GM13976 (cell line): ENCODE measurements at places on chromosomes 5 and 9.

DNA sequence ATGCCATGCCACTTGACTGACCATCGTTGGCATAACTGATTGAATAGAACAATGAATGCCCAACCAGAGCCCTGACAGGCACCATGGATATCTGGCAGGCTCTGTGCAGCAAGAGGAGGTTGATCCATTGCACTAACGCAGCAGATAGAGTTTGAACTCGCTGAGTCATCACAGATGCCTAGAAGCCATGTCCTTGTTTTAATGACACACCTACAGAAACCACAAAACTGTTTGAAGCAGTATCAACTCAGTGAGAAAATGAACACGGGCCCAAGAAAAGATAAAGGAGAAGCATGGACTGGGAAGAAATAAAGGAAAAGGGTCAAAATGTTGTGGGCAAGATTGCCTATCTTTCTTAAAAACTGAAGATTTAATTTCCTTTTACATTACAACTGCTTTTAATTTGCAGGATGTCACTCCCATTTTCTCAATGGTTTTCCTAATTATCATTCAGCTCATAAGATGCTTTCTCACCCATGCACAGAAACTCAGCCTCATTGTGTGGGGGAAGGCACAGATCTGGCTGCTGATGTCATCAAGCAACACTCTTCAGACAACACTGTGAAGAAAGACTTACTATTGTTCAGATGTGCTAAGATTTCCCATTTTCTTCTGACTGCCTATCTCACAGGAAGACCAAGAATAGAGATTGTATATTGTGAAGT, 129.0 kb downstream of the PIK3R1 start:
- peak; percentile 41 for DNase-seq

DNA sequence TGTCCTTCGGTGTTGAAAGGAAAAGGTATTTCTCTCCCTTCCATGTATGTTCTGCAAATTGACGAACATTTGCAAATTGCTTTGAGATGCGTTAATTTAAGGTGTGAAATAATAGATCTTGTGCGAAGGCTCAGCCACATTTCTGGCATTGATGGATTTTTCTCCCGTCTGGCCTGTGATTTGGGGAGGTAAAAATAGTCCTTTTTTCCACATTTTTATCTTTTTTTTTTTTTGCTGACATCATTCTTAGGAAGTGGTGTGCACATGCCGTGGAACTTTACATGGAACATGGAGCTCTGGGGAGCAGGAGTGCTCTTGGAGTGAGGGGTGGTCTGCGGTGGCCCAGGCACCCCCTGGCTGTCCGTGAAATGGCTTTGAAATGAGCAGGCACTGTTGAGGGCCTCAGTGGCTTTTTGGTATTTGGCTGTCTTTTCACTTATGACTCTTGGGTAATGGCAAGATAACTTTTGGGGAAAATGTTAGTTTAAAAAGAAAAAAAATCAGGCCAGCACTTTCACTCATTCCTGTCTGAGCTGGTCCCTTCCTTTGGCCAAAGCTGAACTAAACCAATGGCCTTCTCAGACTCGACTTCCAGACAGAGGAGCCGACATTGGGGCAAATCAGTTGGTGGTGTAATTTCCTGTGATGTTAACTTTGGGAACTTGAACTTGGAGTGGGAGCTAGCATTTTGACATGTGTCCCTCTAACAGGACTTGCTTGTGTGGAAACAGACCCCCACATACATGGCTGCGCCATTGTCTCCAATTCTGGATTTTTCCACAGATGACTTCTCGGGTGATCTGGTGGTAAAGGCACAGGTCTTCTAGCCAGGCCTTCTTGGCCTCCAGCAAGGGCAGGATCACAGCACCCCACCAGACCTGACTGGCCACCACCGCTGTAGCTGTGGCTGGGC, 4.2 kb downstream of the NEK6 start:
- no peak for DNase-seq

- DNase-seq, result no peak
Observed at GRCh38 chr5:125914471-125914870, 508.7 kb upstream of the GRAMD2B start.

DNA sequence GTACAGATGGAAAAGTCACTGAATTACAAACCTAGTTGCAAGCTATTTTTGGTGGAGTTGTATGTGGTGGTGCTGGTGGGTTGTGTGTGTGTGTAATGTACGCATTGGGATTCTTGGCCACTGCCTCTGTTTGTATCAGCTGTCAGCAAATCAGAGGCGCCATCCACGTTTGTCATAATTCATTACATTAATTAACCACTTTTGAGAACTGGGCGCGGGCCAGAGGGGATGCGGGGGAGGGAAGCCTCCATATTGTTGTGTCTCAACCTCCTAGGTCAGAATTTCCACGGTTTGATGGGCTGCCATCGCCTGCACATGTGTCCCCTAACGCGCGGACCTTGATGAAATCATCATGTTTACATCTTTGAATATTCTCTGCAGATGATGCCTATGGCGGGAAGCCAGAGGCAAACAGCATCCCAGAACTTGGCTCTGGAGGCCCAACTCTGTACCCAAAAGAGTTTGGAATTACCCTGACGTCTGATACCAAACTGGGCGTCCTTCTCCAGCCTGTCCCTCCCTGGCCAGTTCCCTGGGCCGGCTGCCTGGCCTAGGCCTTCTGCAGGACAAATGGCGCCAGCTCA, 54.9 kb downstream of the FGF18 start:
- DNase-seq, result no peak
